ENCODE measurements at places on chromosomes 16 and 17.

DNA sequence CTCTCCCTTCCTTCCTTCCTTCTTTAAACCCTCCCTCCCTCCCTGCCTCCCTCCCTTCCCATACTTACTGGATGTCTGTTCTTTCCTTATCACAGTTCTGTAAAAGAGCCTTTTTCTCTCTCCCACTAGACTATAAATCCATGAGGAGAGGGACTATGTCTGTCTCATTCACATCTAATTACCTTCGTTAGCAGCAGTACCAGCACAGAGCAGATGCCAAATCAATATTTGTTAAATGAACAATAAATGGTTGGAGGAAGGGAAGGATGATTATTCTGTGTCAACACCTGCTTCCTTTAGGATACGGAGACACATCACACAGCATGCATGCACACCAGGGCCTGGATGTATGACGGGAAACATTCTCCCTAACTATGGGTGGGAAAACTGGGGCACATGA, 94.2 kb downstream of the DNAH3 start:
- DNase-seq: no peak

- no peak for DNase-seq
Measured at GRCh38 chr16:86221085-86221484, 289.2 kb upstream of the FOXF1 start.

DNA sequence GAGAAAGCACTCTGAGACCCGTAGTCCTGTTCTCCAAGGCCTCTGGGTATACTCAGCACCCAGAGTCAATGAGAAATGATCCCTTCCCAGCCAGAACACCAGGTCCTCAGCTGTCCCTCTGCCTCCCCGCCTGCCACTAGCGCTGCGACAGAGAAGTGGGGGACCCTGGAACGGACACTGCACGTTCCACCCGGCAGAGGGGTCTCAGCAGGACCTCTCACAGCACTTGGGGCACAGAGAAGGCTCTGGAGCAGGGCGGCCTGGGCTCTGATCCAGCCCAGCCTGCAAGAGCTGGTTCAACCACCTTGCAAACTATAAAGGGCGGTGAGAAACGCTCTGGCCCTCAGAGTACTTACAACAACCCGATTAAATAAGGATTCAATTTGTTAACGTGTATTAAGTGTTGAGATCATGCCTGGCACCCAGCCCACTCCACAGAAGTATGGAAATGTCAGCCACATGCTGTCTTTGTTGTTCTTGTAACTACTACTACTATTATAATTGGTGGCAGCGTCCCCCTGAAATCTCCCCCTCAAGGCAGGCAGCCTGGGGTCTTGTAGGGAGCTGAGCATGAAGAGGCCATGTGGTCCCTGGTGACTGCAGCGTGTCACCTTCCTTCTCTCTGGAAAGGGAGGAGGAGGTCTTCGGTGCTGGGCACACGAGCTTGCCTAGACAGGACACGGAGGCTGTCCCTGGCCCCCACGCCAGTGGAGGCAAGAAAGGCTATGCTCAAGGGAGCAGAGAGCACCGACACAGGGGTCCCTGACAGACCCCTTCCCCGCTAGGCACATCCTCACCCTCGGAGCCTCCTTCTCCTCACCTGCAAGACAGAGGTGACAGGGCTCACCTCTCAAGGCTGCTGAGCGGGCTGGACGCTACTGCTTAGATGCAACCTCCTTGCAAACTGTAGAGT, 2.4 kb downstream of the OSGIN1 start:
- no peak for DNase-seq

DNA sequence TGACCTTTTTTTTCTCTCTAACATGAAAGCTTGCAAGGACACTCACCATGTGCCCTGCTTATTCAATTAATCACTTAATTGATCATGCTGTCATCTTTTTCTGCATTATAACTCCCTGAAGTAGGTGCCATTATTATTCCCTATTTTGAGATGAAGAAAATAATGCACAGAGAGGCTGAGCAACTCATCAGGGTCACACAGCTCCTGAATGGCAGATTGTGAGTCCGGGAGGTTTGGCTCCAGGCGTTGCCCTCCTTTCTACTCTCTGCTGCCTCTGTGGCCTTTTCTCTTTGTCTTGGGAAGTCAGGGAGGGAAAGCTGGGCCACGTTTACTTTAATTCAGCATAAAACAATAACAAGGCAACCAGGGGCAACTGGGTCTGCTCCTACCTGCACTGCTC, 17.2 kb upstream of the N4BP1 start:
- DNase-seq: no peak

DNA sequence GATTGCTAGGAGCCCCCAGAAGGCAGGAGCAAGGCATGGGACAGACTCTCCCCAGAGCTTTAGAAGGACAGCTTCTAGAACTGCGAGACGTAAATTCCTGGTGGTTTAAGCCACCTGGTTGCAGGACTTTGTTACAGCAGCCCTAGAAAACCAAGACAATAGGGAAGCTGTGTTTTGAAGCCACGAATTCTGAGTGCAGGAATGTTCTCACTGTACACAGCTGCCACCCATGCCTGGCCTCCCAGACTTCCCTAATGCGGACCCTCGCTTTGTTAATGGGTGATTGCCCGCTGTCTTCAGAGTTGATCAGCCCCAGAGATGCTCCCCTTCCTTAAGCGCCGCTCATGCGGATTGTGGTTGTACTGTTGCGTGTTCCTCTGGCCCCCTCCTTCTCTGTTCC, 177.1 kb downstream of the MSI2 start:
- DNase-seq: no peak

- DNase-seq: no peak
Measured at GRCh38 chr16:23920899-23921298, 85.1 kb downstream of the PRKCB start.

- no peak for DNase-seq
Measured at GRCh38 chr16:1082952-1083675, 10.6 kb downstream of the SSTR5 start.

DNA sequence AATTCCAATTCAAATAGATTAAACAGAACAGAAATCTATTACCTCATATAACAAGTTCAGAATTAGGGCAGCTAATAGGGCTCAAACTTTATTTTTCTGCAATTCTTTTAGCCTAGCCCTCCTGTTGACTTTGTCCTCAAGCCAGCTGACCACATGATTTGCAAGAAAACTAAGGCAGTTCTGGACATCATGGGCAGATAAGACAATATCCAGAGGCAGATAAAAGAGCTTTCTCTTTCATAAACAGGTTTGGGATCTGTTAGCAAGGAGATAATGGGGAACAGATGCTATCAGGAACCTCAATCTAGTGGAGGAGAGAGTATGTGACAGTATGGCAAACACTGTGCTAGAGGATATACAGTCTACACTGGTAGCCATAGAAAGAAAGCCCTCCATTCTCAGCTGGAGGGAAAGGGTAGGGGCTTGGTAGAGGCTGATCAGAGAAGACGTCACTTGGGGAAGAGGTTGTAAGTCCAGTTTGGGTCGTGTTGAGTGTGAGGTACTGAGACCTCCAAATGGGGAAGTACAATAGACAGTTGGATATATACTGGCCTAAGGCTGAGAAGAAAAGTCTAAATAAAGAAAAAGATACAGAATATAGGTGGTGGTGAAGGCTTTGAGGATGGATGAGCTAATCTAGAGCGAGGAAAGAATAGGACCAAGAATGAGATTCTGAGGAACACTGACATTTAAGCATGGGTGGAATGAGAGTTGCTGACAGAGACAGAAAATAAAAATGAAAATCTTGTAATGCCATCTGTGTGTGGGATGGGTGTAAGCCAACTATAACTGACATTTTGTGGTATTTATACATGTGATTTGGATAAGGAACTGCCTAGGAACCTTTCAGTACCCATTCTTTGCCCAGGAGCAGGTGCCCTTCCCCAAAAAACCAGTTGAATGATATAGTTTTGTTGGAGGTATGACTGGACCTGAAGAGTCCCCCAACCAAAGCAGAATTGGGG, 67.4 kb downstream of the CYB561 start:
- DNase-seq: no peak

DNA sequence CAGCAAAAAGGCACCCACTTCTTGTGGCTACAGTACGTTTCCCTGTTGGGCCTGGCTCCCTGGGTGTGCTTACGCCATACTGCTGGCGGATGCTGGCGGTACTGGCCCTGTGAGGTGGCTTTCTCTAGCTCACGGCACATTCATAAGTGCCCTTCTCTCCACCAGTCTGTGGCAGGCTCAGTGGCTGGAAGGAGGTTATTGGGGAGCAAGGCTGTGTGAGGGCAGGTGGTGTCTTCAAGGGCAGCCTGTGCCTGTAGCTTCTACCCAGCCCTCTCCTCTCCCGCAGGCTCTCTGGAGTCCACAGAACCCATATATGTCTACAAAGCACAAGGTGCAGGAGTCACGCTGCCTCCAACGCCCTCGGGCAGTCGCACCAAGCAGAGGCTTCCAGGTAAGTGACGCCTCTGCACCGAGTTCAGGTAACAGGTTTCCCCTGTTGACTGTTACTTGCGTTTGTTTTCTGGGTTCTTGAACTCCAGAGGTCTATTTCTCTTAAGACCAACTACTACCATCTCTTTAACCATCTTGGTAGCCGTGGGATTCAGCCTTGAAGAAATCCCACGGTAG, 20.6 kb downstream of the NTAN1 start:
- DNase-seq: no peak

GRCh38 chr16:75028544-75029135, 29.8 kb downstream of the ZNRF1 start:
- DNase-seq: no peak

DNA sequence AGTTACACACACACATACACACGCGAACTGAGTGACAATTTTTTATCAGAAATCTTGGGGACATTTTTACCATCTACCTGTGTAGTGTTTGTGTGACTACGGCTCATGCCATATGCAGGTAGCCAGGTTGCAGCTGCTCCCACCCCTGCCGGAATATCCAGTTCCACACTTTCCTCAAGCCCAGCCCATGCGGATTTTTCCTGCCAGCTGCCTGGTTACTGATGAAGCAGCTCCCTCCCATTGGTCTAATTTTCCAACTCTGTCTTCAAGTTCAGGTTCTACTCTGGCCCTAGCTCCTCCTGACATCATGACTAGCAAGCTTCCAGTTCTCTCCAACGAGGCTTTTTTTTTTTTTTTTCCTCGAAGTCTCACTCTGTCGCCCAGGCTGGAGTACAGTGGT, 4.8 kb downstream of the GSG1L2 start:
- DNase-seq: no peak

GRCh38 chr17:4771519-4772234, at the start of gene TM4SF5:
TM4SF5 (plus strand) TSS chr17:4771886; CDS start chr17:4771923, 37 bp downstream.
- DNase-seq: no peak

DNA sequence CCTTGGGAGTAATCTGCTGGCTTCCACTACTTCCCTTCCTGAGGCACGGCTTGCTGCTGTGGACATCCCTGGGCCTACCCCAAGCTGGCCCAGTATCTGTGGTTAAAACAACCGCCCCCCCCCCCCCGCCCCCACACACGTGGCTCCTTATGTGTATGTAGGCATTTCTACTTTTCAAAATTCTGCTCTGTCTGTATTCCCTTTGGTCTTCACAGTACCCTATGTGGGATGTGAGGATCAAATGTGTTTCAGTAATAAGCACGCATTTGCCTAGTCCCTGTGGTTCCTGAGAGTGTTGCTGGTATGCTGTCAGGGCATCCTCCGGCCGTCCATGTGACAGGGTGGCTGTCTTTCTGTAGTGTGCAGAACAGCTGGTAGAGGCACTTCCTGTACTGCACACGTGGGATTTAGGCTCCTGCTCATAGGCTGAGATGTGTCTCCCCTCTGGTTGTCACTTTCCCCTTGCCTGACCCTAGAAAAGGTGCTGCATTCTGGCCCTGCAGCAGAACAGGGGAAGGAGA, 2.2 kb downstream of the NT5M start:
- peak; percentile 23 for DNase-seq

GRCh38 chr16:50274326-50275097, 8.2 kb downstream of the ADCY7 start:
- DNase-seq: no peak

DNA sequence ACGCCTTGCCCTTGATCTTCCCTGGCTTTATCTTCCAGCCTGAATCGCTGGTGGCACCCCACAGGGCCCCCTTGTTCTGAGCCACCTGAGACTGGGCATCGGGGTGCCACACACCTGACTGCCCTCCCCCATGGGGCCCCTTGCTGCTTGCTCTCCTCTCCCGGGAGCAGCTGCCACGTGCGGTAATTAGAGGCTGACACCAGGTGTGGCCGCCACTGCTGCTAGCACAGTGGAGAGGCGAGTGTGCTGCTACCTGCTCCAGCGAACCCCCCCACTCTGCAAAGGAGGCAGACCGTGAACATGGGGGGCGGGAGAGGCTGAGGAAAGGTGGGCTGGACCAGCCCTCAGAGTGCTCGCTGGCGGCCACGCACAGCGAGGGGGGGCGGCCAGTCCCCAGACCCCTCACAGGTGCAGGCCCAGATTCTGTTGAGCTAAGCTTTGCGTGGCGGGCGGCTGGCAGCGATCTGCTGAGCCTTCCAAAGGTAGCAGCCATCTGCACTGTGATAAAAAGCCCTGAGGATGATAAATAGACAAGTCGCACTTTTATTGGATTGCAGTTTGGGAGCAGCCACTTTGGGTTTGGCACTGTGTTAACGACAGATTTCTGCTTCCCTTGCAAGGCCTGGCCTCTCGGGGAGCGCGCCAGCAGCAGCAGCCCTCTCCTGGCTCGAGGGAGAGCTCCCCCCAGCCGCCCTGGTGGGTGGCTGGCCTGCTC, 167.9 kb upstream of the GSE1 start:
- DNase-seq: no peak

DNA sequence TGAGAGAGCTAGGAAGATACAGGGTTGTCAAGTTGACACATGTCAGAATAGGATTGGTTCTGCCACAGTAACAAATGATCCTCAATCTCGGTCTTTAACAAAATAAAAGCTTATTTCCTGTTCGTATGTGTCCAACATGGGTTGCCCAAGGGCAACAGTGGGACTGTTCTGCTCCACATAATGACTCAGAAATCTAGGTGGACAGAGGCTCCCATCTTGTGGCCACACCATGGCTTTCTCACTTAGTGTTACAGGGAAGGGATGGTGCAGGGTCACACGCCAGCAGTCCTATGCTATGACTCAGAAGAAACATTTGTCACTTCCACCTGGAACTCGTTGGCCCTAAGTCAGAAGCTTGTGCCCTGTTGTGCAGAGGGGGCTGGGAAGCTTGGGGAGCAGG, 364.9 kb downstream of the SNX29 start:
- no peak for DNase-seq

- DNase-seq: no peak
Measured at GRCh38 chr17:42422412-42422957, 571 bp downstream of the CAVIN1 start.

DNA sequence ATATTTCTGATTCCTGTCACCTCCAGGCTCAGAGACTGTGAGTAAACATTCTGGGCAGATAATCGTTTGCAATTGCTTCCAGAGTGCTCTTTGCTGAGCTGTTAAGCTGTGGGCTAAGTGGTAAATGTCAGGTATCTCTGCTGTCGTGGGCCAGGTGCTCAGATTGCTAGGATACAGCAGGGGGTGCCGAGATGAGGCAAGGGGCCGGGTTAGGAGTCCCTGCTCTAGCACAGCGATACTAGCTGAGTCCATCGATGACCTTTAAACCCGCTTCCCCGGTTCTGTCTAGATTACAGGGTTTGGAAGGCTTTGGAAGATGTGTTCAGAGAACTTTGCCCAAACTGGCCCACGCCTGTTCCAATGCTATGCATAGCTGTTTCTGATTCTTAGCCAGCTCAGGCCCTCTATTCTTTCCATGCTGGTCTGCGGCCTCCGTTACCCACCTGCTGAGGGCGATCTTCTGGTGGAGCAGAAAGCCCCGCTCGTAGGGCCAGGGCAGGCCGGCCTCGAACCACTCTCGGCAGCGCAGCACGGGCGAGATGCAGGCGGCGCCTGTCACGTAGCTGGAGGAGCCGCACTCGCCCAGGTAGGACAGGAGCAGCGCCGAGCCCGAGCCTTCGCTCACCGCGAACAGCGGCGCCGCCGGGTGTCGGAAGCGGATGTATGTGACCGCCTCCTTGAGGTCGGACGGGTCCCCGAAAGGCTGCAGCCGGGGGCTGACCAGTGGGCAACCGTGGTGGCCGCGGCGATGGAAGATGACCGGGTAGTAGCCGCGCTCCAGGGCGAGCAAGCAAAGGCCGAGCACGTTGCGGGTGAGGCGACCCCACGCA, 979 bp downstream of the ABHD15 start:
- peak; percentile 45 for DNase-seq
